ENCODE measurements at places on chromosomes 16 and 17.

DNA sequence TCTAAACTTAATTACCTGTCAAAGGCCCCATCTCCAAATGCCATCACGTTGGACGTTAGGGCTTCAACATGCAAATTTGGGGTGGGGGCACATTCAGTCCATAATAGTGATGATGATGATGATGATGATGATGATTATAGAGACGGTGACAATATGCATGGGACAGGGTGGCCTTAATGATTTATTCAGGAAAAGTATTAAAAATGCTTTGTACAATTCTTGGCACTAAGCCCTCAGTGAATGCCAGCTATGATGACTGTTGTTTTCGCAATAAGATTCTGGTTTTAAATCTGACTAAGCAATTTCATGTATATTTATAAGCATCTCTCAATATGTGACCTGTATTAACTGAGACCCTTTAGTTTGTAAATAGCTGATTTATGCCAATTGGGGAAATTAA is 106.3 kb downstream of the C16orf95 start:
- no peak for DNase-seq

DNA sequence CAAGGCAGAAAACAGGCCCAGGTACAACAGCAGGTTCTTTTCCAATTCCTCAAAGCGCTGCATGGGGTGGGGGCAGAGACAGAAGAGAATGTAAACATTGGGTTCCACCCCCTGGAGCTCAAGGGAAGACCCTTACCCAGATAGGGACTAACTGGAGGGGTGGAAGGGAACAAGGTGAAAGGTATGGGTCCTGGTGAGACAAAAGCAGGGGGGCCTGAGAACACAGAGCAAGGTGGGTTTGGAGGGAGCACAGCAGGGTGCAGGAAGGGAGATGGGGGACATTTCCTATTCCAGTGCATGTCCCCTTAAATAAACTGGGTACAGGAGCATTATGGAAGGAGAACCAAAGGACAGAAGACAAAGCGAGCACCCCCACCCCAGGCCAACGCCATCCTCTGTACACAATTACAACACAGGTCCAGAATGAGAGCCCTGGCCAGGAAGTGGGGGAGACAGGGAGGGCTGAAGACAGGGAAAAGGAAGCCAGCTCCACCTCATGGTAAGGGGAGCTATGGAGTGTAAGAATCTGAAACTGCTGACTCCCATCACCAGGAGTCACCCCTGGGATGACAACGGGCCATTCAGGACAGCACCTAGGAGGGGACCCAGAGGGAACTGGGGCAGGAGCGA is 2.1 kb upstream of the CD2BP2 start:
- DNase-seq = no peak

DNA sequence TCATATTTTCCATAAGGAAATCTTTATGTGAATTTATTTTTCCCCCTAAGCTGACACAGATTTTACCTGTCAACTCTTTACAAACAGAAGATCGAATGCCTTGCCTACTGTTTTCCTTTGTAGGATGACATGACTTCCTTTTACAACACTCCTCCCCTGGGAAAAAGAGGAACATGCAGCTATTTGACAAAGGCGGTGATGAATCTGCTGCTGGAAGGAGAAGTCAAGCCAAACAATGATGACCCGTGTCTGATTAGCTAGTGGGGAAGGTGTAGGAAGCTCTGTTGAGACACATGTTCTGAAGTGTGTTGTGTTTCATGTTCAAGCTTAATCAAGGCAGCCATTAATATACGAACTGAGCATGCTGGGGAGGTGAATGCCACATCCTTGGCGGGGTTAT is 238.0 kb downstream of the PHKB start:
- DNase-seq = no peak

DNA sequence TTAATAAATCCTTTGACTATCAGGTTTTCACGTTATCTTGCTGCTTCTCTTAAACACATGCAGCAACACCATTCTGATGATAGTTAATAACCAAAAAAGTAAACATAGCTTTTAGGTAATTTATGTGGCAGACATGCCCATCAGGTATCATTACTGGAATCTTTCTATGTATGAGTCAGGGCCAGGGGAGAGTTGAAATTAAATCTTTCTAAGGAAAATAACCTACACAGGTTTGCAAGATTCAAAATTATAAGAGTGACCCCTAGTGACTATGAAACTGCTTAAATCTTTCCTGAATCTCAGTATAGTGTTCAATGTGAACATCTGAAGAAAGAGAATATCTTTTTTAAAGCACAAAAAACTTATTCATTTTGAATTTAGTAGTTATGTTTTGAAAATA is 666.6 kb downstream of the CDH11 start:
- no peak for DNase-seq

GRCh38 chr16:17543073-17543472 is 72.3 kb upstream of the XYLT1 start:
- DNase-seq = no peak

GRCh38 chr17:1724351-1724868 is at the start of gene WDR81:
Gene WDR81 (plus strand): TSS chr17:1724704. CDS start chr17:1724960, 256 bp downstream.
- peak; percentile 76 for DNase-seq

DNA sequence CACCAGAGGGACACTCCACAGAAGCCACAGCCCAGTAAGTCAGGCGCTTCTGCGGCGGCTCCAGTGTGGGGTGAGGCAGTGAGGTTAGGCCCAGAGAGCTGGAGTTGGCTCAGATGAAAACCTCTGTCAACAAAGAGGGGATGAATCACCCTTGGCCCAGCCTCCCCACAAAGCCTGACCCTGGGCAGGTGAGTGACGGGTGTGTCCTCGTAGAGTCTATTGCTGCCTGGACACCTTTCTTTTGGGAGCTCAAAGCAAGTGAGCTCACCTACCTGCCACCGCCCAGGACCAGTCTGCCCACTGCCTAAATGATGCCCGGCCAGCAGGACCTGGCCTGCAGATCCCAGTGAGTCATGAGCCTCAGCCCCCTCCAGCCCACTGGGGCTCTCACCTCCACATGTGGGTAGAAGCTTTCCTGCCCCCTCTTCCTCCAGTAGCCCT is 24.9 kb upstream of the DBNDD1 start:
- no peak for DNase-seq

DNA sequence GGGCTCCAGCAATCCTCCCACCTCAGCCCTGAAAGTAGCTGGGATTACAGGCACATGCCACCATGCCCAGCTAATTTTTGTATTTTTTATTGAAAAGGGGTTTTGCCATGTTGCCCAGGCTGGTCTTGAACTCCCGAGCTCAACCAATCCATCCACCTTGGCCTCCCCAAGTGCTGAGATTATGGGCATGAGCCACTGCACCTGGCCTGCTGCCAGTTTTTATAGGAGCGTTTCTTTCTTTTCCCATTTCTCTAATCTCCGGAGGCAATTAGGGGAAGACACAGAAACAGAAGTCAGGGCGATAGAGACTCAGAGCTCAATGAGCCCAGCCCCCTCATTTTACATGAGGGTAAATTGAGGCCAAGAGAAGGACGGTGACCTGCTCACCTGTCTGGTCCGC is 10.4 kb downstream of the MGAT5B start:
- no peak for DNase-seq

DNA sequence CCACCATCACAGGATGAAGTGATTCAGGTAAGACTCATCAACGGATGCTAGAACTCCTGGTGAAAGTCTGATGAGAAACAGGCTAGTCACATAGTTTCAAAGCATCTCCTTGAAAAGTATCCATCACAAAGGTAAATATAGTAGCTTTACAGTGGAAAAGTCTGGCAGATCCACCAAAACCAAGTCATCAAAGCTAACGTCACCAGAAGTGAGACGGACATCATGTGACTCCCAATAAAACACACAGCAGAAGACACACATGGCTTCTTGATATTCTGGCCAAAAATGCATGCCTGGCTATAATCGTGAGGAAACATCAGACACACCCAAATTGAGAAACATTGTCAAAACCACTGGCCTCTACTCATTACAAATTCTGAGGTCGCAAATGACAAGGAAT is 17.9 kb upstream of the TRPV3 start:
- DNase-seq = no peak

GRCh38 chr17:3896108-3896967 is 3.5 kb upstream of the CAMKK1 start:
- DNase-seq = no peak

GRCh38 chr17:67477687-67478086 is 100.6 kb downstream of the PITPNC1 start:
- peak; percentile 24 for DNase-seq

GRCh38 chr17:68993112-68993511 is 37.9 kb upstream of the ABCA8 start:
- no peak for DNase-seq

DNA sequence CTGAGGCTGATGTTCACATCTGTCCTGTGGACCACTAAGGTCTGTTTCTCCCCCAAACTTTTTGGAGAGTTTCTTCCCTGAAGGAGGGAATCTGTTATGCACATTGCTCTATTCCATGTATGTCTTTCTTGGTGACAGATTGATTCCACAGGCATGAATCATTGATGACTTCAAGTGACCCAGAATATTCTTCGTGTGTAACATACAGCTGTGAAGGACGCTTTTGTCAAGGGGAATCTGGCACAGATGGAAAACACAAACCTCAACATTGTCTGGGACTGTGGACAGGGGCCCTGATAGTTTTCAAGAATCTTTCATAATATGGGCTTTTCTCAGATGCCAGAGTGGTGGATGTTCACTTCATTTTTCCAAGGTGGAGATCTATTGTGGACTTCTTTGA is 223.1 kb upstream of the MAF start:
- DNase-seq = no peak

GRCh38 chr16:57146040-57146647 is 39.7 kb downstream of the PSME3IP1 start:
- DNase-seq = no peak

GRCh38 chr17:12618557-12618956 is 47.1 kb upstream of the MYOCD start:
- DNase-seq = no peak

GRCh38 chr17:57597531-57598453 is 147.3 kb downstream of the CCDC182 start:
- no peak for DNase-seq

GRCh38 chr16:25198021-25198420 is 18.7 kb upstream of the AQP8 start:
- no peak for DNase-seq

DNA sequence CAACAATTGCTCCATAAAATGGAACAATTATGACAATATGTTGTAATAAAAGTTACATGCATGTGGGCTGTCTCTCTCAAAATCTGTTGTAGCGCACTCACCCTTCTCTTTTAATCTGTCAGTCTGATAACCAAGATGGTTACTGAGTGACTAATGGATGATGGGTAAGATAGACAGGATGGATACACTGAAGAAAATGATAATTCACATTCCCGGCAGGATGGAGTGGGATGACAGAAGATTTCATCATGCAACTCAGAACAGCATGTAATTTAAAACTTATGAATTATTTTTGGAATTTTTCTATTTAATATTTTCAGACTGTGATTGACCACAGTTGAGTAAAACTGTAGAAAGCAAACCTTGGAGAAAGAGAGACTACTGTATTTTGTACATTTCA is 30.5 kb downstream of the CDH13 start:
- no peak for DNase-seq

DNA sequence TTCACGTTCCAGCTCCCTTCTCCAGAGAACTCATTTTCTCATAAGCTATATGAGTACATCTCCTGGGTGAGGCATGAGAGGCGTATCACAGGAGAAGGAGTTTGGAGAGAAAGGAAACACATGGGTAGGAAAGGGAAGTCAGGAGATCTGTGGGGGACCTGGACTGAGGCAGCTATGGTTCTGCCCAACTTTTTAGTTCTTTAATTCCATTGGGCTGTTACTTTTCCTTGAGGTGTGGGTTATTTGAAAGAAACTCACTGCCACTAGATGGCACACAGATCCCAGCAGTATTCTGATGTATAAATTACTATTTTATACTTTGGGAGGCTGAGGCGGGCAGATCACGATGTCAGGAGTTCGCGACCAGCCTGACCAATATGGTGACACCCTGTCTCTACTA is 63.6 kb downstream of the NUP93 start:
- DNase-seq = no peak

- DNase-seq = no peak
These were observed 54.4 kb downstream of the PITPNC1 start for GRCh38 chr17:67431249-67432015.

- DNase-seq = no peak
These were observed 23.6 kb upstream of the CBX2 start for GRCh38 chr17:79754370-79754769.

- no peak for DNase-seq
These were observed 23.2 kb downstream of the COX11 start for GRCh38 chr17:54945231-54945630.

DNA sequence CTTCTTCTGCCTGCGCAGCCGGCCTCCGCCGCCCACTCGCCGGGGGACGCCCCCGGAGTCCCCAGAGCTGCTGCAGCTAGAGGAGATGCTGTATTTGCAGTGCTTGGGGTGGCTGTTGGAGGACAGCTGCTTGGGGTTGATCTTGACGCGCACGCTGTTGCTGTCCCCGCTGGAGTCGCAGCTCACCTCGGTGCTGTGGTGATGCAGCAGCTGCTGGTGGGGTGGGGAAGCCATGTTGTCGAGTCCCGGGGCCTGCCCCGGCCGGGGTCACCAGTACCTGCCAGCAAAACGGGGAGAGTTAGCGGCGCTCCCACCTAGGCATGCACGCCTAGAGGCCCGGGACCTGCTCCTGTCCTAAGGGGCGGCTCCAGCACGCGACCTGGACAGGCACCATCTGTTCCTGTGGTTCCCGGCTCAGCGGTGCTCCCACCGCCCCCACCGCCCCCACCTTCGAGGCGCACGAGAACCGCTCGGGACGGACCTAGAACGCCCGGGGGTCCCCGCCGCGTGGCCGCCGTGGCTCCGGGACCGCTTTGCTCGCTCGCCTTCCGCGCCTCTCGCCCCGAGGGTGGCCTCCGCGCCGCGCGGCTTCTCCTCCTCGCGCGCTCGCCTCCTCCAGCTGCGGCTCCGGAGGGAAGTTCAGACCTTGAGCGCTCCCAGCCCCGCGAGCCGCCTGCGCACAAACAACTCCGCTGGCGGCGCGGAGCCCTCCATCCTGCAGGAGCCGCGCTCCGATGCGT is 863 bp downstream of the ADCY9 start:
- DNase-seq = peak; percentile 35

DNA sequence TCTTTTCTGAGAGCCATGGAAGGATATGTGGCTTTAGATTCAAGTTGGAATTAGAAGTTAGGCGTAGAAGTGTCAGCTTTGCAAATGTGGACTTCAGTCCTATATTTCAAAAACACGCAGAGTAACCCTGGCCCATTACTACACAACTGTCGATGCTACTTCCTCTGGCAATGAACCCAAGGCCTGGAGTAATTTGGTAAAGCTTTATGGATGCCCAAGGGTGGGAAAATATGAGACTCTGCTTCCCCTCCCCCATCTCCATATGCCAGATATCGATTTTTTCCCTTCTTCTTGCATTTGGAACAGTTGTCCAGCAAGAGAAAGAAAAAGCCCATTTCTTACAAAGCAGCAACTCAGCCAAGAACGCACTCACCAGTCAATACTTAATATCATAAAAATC is 2.9 kb upstream of the MAP1LC3B start:
- DNase-seq = no peak

GRCh38 chr16:50612849-50613198 is 64.6 kb downstream of the NKD1 start:
- DNase-seq = no peak

GRCh38 chr17:27494192-27495091 is 38.2 kb downstream of the KSR1 start:
- no peak for DNase-seq

- no peak for DNase-seq
These were observed 970 bp upstream of the HSD11B2 start for GRCh38 chr16:67429799-67430503.

GRCh38 chr16:48047720-48048119 is 108.1 kb downstream of the ABCC12 start:
- DNase-seq = no peak

Measured in stimulated activated CD4-positive, alpha-beta T cell treated with anti-CD3 and anti-CD28 coated beads, TNF-alpha, amount 100 ng/mL, for 4 hours (primary cell).